ENCODE measurements at places on chromosomes 13 and 19. TPM values are rescaled to one million over a fixed set of nuclear protein-coding genes. Genes with fewer than 3 reads are reported as not detected.

- peak; percentile 64 for DNase-seq
Measured at GRCh38 chr19:4338441-4339355, at the start of gene STAP2. STAP2 (minus strand) TSS chr19:4338827; CDS start chr19:4338753, 74 bp downstream.

- no peak for DNase-seq
Measured at GRCh38 chr19:2978772-2979171, 1.4 kb downstream of the TLE6 start.

GRCh38 chr13:109776575-109776974 lies 9.8 kb downstream of the IRS2 start:
- DNase-seq: no peak

GRCh38 chr19:50567882-50568727 lies at the start of gene LRRC4B:
LRRC4B (minus strand) TSS chr19:50568435; CDS start chr19:50548838, 19,597 bp downstream.
- no peak for DNase-seq

DNA sequence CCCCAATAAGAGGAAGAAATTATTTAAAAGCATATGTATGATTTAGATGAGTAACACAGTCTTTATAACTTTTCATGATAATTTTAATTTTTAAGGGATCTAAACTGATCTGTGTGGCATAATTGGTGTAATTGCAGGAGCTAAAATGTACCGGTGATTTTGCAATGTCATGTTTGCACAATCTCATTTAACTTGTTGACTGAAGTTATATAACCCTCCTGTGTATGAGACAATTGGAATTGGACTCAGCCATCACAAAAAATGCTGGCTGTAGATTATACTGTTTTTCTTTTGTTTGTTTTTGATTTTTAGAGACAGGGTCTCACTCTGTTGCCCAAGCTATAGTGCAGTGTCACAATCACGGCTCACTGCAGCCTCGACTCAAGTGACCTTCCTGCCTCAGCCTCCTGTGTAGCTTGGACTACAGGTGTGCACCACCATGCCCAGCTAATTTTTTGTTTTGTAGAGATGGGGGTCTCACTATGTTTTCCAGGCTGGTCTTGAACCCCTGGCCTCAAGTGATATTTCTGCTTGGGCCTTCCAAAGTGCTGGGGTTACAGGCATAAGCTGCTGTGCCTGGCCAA lies 26.1 kb downstream of the FGF9 start:
- DNase-seq: no peak

DNA sequence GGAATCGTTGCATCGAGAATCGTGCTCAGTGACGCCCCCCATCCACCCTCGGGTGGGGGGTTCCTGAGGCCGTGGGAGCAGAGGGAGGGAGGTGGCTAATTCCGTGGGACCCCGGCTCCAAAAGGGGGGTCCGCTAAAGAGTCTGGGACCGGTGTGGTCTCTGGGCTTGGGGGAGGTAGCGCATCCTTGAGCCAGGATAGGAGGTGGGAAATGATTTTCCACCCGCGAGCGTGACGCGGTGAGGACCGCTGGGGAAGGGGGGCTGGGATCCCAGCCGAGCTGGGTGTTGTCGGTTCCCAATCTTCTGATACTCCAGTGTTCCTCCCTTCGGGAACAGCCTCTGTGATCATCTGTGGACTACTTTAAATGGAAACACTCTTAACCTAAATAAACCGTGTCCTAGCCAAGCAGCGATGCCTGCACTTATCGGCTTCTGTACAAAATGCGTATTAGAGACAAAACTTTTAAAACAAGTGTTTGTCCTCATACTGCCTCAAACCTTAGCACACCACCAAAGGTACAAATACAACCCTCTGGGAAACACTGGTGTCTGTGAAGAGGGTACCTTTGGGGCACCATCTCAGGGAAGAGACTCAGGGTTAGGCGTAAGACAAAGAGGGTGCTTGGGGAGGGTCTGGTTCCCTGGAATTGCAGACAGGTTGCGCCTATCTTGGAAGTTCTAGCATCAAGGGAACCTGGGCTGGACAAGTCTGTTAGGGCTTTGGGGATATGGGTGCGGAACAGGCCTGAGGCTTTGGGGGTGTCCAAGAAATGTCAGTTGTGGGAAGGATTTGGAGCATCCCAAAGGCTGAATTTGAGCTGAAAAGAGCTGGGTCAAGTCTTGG lies 16.0 kb downstream of the KCNC3 start:
- DNase-seq: no peak

- no peak for DNase-seq
Measured at GRCh38 chr13:51823863-51824262, 19.9 kb upstream of the DHRS12 start.

NKPD1 gene
- total RNA-seq: 0.09 TPM

GRCh38 chr13:112111239-112111857 lies 44.4 kb downstream of the SOX1 start:
- DNase-seq: no peak

DNA sequence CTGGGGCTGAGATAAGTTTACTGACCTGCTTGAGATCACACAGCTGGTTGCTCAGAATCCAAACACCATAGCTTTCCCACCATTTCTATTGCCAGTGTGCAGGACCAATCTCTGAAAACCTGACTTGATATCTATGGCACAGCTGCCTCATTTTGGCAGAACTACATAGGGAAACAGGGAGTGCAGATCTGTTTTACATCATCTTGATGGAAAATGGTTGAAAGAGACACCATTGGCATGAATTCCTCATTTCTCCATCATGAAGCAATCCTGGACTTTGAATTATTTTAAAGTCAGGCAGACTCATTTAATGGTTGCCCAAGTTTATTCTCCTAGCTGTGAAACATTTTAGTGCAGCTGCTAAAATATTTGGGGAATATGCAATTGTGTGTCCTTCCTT lies 1628.2 kb upstream of the SLC10A2 start:
- DNase-seq: no peak

DNA sequence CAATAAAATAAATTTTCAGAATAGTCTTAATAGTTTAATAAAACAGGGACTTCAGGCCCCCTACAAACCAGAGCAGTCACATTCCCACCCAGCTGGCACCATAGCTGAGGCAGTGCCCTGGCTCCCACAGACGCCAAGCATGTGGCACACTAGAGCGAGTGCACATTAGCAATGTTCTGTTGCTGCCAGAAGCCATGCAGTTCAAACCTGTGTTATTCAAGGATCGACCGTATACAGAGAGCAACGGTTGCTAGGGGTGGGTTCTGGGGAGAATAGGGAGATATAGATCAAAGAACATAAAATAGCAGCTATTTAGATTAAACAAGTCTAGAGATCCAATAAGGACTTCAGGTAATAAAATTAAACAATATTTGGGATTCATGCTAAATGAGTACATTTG lies 419.3 kb upstream of the KLHL1 start:
- no peak for DNase-seq

DNA sequence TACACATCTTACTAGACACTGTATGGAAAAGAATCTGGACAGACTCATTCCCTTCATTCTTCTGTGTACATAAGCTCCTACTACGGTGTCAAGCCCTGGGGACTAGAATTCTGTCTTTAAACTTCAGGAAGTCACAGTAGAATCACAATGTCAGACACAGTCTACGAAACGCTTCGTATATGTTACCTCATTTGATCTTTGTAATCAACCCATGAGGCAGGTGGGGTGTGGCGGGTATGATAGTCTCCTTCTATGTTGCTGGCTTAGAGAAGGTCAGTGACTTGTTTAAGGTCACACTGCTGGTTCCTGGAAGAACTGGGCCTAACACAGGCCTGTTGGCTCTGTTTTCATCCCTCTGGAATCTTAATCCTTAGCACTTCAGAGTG lies 32.2 kb upstream of the TPT1 start:
- DNase-seq: no peak

GRCh38 chr13:80684217-80684991 lies 343.5 kb upstream of the SPRY2 start:
- no peak for DNase-seq

DNA sequence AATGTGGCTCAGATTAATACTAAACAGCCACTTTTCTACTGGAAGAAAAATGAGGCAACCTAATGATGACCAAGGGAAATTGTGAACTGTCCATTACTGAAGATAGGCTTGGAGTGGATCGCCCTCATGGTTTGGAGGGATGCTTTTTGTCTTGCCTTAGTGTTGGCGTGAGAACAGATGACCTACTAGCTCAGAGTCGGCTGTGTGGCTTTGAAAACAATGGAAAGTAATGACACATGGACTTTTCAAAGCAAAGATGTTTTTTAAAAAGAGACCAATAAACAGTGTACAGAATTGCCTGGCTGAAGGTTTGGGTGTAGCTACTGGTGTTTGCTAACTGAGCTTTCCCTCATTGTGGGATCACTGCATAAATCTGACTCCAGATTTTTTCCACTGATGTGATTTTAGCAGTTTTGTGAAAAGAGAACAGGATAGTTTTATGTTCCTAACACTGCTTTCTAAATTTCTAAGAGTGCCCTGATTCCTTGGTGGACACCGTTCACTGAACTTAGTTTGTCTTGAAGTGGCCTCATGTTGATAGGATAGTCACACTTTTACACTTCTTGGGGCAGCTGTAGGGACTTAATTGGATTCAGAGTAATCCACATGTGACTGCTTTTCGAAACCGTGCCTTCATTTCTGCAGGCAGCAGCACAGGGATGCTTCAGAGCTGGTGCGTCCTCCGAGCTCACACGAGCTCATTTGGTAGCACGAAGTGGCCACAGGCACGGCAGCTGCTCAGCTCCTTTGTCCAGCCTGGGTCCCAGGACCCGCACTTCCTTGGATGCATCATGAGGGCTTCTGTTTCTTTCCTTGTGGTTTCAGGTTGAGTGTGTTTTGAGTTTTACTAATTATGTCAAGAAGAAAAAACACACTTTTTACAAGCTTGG lies 4.3 kb downstream of the CEBPG start:
- no peak for DNase-seq

ALKBH6 gene
- 40.6 TPM for total RNA-seq

ZNF345 gene
- total RNA-seq: 3.5 TPM

DNA sequence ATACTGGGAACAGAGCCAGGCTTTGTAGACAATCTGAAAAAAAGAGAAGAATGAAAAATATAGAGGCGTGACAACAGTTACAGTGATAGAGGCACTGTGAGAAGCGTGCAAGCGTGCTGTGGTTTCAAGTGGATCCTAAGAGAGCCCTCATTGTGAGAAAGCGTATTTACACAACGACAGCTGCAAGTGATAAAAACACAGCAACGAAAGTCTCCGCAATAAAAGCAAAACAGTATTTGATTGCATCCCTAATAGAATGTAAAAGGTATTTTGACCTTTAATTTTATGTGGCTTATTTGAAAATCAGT lies 642.7 kb upstream of the ARGLU1 start:
- no peak for DNase-seq

DNA sequence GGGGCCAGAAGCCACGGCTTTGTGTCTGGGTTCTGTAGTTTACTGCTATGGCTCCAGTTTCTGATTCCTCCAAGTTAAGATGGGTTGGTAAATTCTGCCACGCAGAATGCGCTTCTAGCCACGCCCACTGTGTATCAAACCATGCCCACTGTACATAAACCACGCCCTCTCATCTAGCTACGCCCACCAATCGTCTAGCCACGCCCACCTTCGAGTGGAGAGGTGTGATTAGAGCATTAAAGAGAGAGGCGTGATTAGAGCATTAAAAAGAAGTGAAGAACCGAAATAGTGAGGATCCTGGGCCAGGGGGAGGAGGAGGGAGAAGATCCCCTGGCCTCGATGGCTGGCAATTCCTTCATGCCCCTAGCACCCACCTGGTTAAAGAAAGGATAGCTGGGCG lies 43.7 kb upstream of the ADGRE5 start:
- peak; percentile 70 for DNase-seq

IFNL1 gene
- 0.51 TPM for total RNA-seq

PPM1N gene
- total RNA-seq: 2.8 TPM

GRCh38 chr19:1407528-1408299 lies at the start of gene DAZAP1:
DAZAP1 (plus strand) TSS chr19:1407586; CDS start chr19:1407774, 188 bp downstream.
- DNase-seq: peak; percentile 46

LRRC63 gene
- total RNA-seq: 0.50 TPM

KIR3DL1 gene
- total RNA-seq: not detected

- DNase-seq: no peak
Measured at GRCh38 chr13:97108530-97108900, 113.6 kb upstream of the MBNL2 start.

DNA sequence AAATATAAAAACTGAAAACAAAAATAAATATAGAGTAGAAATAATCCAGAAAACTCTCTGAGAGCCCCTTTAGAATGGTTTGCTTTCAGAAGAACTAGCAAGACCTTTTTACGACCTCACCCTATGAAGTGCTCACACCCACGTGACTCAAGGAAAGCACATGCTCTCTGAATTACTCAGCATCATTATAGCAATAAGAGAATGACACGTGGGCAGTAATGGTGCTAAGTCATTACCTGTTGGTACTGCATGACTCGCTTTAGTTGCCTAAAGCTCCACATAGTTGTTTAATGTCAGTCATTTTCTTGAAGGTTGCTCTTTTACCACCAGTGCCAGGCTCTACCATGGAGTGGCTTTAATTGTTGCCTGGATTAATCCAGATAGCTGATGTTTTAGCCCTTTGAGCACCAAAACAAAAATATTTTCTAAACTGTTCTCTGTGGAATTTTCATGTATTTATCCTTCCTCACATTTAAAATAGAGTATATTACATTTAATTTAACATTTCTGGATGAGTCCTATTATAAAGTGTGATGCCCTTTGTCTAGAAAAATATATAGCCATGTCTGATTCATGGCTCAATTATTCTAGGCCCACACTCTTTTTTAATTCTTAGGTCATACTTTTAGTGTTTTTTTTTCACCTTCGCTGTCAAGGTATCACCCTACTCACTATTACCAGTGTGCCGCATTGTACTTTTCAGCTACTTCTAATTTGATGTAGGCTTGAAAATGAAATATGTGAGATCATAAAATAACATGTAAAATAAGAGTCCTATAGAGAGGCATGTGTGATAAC lies 56.8 kb downstream of the THSD1 start:
- DNase-seq: peak; percentile 48

METTL21C gene
- total RNA-seq: not detected

DNAJC3 gene
- 16.3 TPM for total RNA-seq

DNA sequence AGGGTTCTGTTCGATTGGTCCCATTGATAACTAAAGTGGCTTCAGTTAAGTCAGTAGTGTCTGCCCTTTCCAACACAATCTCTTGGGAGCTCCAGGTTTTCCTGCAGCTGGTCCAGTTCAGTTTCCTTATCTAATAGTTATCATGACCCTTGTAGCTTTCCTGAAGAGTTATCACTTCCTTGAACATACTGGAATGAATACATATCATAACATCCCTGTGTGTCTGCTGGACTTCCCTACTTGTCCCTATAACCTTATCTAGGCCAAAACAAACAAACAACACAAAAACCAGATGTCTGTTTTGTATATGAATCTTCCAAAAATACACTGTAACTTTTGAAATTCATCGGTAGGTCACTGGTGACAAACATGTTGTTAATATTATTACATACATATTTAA lies 167.6 kb downstream of the DCT start:
- no peak for DNase-seq

KLK3 gene
- not detected for total RNA-seq

PGLYRP2 gene
- total RNA-seq: not detected

- peak; percentile 35 for DNase-seq
Measured at GRCh38 chr13:102580552-102581169, 16.1 kb upstream of the TPP2 start.
